ENCODE measurements at places on chromosomes 3 and 15. TPM values are rescaled to one million over a fixed set of nuclear protein-coding genes. Genes with fewer than 3 reads are reported as not detected.

GRCh38 chr15:41558400-41559238 lies at the start of gene TYRO3:
Gene TYRO3, plus strand, starts transcription at chr15:41559212. Its CDS starts 46 bp downstream, at chr15:41559258.
- DNase-seq, result no peak

DNA sequence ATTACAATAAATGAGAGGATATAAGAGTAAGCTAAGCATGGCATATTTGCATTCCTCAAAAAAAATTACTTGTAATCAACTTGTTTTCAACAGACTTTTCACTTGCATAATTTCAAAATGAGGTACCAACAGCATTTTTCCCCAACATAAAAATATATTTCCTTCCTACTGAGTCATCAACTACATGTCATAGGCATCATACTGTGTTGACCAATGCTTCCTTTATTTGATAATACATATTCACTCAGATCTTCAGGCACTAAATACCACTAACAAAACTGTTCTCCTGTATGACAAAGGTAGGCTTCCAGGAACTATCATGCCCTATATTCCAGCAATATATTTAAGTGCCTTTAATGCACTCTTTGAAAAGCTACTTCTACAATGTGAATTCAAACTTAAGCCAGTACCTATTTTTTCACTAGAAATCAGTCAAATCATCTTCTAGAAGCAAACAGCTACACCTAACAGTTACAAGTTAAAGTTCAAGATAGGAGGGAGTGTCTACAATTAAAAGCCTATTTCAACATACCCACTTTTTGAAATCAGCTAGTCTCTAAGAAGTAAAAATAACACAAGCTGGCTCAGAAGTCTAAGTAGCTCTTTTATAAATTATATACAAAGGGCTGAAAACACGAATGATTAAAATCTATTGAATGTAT lies 11.3 kb downstream of the ADAM10 start:
- DNase-seq, result no peak

- DNase-seq, result no peak
These were observed 50.6 kb upstream of the PHLDB2 start for GRCh38 chr3:111808439-111808838.

GRCh38 chr3:160129459-160130061 lies 95.7 kb upstream of the C3orf80 start:
- DNase-seq, result no peak

- no peak for DNase-seq
These were observed 91.3 kb downstream of the FNDC3B start for GRCh38 chr3:172130717-172131050.

DNA sequence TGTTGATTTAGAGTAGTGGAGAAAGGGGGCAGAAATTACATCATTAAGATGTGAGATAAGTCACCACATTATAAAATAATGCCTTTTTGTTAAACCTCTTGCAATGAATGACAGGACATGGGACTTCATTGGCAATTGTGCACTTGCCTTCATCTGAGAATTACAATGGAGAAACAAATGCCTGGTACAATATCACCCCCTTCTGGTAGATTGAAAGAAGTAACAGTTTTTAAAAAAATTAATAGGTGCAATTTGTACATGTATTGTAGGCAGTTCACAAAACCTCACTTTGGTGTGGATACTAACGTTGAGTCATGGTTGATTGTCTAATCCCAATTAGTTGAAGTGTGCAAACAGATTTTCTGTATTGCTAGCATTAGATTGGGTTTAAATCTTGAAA lies 4.6 kb upstream of the P2RY14 start:
- DNase-seq, result no peak

The CCR9 gene
- polyA plus RNA-seq, result 0.10 TPM

The CPNE4 gene
- polyA plus RNA-seq, result 1.2 TPM

GRCh38 chr3:101950510-101950909 lies 101.2 kb downstream of the NFKBIZ start:
- no peak for DNase-seq

DNA sequence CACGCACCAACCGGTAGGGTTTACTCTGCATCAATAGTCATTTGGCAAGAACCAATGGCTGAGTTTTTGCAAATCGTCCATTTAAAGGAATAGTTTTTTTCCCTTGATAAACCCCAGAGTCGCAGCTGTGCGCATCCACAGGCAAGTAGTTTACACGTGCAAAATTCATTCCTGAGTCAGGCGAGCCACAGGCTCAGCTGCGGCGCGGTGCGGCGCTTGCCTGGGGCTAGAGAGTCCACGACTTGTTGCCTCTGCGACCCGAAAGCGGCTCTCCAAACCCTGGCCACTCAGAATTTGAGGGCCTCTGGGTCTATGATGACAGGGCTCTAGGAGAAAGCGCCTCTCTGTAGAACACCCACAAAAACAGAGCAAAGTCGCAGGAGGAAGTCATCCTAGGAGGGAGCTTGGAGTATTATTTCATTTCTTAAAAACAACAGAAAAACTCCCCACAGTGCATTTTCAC lies 36.7 kb downstream of the ZIC4 start:
- no peak for DNase-seq

- DNase-seq, result no peak
These were observed 402.4 kb downstream of the RBMS3 start for GRCh38 chr3:29683018-29683993.
